ENCODE measurements at places on chromosomes 1 and 21.

GRCh38 chr21:39004634-39005501 is 178.4 kb downstream of the PSMG1 start:
- no peak for DNase-seq

- DNase-seq: no peak
These were observed 32.9 kb downstream of the FCRL5 start for GRCh38 chr1:157519451-157519850.

- no peak for DNase-seq
These were observed 4.2 kb upstream of the COL6A1 start for GRCh38 chr21:45977396-45977795.

DNA sequence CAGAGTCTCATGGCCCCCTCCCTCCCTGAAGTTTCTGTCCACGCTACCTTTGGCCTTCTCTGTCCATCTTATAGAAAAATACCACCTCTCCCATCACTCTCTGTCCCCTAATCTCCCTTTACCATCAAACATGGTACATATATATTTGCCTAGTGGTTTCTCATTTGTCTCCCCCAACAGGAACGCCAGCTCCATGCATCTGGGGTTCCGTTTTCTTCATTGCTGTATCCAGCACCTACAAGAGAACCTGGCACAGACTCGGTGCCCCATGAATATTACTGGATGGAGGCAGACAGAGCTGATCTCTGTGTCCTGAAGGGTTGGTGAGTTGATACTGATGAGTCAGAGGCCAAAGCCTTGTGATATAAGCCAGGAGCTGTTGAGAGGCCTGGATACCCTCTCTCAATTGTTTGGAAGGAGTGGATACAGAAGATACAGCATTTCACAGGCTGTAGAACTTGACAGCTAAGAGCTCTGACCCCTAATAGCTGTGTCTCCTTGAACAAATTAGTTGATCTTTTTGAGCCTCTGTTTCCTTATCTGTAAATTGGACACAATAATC is 21.9 kb downstream of the HEYL start:
- DNase-seq: no peak

DNA sequence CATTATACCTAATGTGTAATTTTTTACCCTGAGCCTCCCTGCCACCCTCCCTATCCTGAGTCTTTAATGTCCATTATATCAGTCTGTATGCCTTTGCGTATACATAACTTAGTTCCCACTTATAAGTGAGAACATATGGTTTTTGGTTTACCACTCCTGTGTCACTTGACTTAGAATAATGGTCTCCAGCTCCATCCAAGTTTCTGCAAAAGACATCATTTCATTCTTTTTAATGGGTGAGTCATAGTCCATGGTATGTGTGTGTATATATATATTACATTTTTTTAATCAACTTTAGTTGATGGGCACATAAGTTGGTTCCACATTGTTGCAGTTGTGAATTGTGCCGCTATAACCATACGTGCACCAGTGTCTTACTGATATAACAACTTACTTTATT is 477.1 kb upstream of the NEGR1 start:
- DNase-seq: no peak

DNA sequence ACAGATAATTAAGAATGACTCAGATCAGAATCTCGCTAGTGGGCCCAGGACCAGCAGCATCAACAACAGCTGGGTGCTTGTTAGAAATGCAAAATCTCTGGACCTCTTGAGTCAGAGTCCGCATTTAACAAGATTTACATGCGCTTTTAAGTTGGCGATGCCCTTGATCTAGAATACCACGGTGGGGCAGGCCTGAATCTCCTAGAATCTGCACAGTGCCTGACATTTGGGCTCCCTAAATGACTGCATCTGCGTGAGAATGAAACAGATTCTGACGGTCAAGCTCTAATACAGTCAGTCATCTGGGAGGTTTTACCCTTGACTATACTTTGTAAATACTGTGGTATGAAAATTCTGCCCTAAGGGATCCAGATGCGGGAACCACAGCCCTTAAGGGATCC is 17.2 kb upstream of the RAB29 start:
- no peak for DNase-seq

- DNase-seq: no peak
These were observed 157.2 kb upstream of the UBE2U start for GRCh38 chr1:64046243-64046642.

- no peak for DNase-seq
These were observed 319.2 kb downstream of the NTNG1 start for GRCh38 chr1:107460035-107460434.

- DNase-seq: no peak
These were observed 39.8 kb upstream of the CLIC4 start for GRCh38 chr1:24705260-24706073.

All from activated CD4-positive, alpha-beta T cell treated with anti-CD3 and anti-CD28 coated beads, Interleukin-2, amount 50 U/mL, for 24 hours (primary cell).